ENCODE measurements at places on chromosomes 4 and X.

GRCh38 chr4:176002007-176002613 is 63.5 kb upstream of the WDR17 start:
- DNase-seq, result no peak

DNA sequence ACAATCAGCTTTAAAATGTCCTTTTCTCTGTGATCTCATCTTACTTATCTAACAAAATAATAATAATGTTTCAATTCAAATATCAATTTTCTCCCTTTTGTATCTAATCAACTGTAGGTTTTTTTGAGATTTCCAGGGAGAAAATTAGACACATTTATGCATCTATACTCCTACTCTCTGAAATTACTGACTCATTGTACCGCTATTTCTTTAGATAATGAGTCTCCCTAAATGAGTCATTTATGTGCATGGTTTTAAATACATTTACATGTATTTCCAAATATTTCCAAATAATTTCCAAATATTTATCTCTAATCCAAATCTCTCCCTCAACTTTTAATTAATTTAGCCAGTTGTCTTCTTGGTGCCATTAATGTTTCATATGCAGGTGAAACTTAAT is 621.0 kb downstream of the TECRL start:
- DNase-seq, result no peak

DNA sequence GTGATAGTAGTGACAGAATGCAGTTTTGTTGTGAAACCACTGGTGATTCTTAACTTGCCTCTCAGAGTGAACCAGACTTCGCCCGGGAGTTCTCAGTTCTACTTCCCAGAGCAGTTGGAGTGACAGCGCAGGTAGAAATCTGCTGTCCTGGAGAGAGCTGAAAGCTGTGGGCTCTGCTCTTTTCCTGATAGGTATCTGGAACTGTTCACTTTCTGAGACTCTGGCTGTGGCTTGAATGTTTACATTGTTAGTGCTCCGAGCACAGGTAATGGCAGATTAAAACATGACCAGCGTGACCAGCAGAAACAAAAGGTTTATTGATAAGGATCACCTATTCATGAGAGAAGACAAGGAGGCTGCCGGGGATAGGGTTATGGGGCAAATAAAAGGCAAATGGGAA is 360.7 kb downstream of the BMPR1B start:
- no peak for DNase-seq

- DNase-seq, result no peak
Measured at GRCh38 chr4:186144198-186144945, 39.9 kb downstream of the FAM149A start.

- no peak for DNase-seq
Measured at GRCh38 chr4:143377611-143378099, 41.0 kb downstream of the GAB1 start.

GRCh38 chr4:89136525-89136924 is 25.2 kb downstream of the TIGD2 start:
- DNase-seq, result no peak

DNA sequence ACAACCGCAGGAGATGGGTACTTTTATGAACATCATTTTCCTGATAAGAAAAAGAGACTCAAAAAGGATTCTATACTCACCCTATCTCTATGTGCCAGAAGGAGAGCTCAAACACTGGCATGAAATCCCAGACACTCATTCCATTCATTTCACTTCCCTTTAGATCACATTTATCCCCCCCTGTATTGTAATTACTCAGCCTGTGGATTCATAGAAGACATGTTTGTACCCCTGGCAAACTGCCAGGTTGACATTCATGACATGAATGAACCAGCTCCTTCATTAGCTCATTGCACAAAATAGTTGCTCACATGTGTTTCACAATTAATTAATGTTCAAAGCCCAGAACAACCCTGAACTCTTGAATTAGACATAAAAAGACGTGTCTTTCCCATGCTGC is 4.9 kb downstream of the SMR3A start:
- DNase-seq, result no peak

GRCh38 chr4:166363198-166363597 is 490.2 kb downstream of the TLL1 start:
- no peak for DNase-seq
